GM12892 (cell line): ENCODE measurements at places on chromosomes 3 and 15.

- DNase-seq = no peak
Observed at GRCh38 chr3:160820430-160820829, 64.4 kb downstream of the PPM1L start.

DNA sequence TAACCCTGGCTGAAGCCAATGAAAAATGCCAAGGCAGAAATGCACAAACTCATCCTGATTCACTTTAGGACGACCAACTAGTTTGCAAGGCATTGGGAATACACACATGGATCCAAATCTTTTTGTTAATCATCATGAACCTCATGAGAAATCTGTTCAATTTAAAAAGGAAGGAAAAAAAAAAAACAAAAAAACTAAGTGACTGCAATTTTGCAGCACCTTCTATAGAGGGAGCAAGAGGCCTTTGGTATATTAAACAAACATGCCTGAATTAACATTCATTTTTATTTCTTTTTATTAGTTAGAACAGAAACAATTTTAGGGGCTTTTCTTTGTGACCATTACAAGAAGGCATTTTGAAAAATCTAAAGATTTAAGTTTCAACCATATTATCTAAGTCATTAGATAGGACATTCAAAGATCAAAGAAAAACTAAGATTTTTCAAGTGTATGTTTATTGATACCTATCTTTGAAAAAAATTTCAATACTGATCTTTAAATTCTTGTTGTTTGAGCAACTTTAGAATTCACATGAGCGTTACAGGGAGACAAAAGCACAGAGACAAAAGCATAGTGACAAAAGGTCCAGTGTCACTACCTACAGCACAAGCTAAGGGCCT, 182.4 kb downstream of the CBLB start:
- DNase-seq = no peak

DNA sequence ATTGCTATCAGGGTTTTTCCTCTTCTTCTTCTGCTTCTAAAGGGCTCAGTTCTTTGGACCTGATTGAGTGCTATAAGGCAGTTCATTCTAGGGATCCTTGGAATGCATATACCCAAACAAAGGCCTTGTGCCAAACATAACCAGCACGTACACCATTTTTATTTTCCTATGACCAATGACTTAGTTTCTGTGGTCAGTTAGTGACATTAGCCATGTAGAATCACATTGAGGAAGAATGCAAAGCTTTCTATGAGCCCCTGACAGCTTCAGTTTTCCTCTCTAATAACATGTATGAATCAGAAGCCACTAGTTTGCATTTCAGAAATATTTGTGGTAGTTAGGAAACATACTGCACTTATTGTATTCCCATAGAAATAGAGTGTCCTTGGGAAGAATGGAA, 240.0 kb downstream of the THRB start:
- no peak for DNase-seq

- no peak for DNase-seq
Observed at GRCh38 chr3:126528800-126529541, 5.0 kb downstream of the CHST13 start.

DNA sequence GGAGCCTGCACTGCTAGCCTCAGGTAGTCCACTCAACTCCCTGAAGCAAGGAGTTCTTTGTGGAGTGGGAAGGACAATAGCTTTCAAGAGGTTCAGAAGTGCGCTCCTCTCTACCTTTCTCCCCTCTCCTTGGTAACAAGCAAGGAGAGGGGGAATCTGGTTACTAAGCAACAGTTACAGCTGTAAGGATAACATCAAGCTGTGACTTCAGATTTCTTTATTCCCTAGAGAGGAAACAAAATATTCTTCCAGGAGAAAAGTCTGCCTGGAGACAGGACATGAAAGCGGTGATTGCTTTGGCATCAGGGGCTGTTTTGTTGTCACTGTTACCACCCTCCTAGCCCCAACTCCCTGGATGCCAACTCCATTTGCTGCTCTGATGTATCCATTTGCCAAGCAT, 70.4 kb downstream of the TRANK1 start:
- DNase-seq = no peak

DNA sequence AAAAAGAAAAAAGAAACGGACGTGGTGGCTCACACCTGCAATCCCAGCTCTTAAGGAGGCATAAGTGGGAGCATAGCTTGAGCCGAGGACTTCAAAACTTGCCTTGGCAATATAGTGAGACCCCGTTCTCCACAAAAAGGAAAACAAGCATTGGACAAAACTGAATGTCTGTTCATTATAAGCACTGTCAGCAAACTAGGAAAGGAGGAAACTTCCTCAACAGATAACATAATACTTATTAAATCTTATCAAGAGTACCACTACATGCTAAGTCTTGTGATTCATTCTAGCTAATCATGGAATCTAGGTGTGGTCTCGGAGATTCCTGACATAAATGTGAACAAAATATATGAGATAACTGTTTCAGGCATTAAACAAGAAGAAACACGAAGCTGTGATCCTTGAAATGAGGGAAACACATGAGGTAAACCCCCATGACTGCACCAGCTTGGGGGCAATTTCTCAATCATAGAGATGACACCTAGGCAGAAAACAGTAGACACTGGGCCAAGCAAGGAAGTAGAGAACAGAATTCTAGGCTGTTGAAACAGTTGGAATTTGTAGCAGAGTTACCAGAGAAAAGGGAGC, 33.3 kb downstream of the TRPM7 start:
- no peak for DNase-seq

- DNase-seq = no peak
Observed at GRCh38 chr3:88312256-88312655, 162.5 kb downstream of the C3orf38 start.

DNA sequence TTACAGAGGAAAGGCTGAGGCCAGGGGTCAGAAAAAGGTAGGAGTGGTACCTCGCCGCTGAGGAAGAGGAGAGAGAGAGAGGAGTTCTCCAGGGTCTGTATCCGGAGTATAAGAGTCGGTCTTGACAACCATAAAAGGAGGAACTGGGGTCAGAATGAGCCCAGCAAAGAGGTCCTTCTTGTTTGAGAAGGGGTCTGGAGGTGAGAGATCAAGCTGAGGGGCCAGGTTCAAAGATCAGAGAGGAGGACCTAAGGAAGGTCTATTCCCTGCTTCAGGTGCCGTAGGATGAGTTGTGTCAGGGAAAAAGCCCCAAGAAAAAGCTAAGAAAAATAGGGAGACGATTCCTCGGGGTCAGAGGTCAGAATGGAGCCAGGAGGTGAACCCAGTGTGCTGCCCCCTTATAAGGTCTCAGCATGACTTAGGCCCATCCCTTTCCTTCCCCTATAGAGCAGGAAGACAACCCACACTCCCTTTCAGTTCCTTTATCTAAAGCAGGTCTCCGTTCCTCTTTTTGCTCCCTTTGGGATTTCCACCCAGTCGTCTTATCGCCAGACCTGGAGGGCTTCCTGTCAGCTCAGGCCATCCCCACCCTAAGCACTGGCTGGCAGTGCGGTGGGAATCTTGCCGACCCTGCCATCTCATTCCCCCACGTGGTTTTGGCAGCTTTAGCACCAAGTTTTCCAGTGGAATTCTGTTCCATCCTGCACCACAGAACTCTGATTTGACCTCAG, 651 bp downstream of the MTMR14 start:
- DNase-seq = peak; percentile 44

GRCh38 chr3:141080431-141080830, 29.3 kb downstream of the SPSB4 start:
- DNase-seq = no peak

GRCh38 chr15:72784456-72784876, 908 bp upstream of the ADPGK start:
- DNase-seq = no peak

GRCh38 chr15:100951965-100952364, 32.8 kb downstream of the LRRK1 start:
- DNase-seq = no peak

- no peak for DNase-seq
Observed at GRCh38 chr3:113247675-113248458, 36.5 kb downstream of the BOC start.

DNA sequence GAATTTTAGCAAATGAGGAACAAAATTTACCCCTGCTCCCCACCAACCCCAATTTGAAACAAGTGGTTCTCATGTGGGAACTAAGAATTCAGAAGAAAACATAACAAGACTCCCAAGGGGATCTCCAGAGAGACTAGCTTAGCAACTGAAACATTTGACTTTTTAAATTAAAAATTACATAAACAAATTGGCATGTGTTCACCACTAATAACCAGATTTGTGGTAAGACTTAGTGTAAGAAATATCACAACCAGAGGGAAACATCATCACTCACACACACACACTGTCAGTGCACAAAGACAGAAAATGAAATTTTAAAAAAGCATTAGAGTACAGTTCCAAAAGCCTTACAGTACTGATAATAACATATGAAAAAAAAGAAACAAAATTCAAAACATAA, 348.8 kb downstream of the CGGBP1 start:
- no peak for DNase-seq

- no peak for DNase-seq
Observed at GRCh38 chr3:146504498-146505197, 35.3 kb upstream of the PLSCR2 start.

DNA sequence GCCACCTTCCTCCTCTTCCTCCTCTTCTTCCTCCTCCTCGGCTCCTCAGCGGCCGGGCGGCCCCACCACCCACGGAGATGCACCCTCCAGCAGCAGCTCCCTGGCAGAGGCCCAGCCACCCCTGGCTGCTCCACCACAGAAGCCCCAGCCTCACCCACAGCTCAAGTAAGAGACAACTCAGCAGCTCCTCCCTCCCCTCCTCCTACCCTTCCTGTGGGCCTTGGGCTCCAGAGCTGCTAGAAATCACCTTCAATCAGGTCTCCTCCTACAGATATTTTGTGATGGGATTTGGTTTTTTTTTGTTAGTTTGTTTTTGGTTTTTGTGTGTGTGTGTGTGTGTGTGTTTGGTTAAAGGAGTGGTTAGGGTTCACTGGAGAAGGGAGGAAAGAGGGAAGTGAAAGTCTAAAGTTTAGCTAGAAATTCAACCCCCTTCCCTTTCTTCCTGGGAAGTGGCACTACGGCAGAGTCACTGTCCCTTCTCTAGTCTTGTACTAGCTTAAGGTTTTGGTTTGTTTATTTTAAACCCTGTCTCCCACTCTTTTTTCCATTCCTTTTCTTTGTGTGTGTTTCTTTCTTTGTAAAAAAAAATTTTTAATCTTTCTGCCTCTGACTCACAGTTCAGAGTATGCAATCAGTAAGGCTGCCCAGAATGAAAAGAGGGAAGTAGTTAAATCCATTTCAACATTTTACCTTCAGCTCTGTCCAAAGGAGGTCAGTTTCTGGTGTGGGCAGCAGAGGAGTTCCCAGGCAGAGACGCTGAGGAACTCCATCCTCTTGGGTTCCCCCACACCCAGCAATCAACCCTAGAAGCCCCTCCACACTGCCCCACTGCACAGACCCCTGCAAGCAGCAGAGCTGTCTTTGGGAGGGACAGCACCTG, 29.0 kb upstream of the TIMP4 start:
- DNase-seq = peak; percentile 46

GRCh38 chr3:61715886-61716527, 154.6 kb downstream of the PTPRG start:
- no peak for DNase-seq

- DNase-seq = no peak
Observed at GRCh38 chr15:87871731-87872320, 384.7 kb downstream of the NTRK3 start.

DNA sequence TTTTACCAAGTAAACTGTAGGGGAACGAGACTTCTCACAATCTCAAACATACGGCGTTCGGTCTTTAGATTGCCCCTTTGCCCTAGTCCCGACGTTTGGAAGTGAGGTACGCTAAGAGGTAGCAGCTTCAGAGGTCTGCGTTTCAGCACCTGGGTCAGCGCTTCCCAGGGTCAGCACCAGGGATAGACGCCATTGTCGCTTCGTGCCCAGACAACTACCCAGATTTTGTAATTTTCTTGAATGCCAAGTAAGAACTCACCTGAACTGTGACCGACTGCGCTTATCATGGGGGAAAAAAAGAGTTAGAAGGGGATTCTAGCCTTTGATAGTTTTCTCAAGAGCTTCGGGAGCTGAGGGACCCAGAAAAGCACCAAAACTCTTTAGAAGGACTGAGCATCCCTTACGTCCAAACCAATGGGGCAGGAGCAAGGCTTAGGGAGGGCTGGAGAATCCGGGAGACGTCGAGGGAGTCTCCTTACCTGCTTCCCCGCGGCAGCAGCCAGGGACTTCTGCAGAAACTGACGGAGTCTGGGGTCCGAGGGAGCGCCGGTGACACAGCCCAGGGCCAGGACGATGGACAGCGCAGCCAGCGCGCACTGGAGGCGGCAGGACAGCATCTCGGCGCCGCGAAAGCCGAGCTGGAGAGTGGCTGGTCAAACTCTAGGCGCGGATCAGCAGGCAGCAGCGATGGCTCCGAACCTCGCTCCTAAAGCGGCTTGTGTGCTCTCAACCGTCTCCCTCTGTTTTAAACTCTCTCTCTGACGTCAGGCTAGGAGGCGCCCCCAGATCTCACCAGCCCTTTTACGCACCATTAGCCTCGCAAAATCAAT, at the start of gene SST:
TSS of gene SST (minus strand) at position 720 of the 830 bp plus-strand sequence. CDS start at position 617, 103 bp downstream.
- no peak for DNase-seq

DNA sequence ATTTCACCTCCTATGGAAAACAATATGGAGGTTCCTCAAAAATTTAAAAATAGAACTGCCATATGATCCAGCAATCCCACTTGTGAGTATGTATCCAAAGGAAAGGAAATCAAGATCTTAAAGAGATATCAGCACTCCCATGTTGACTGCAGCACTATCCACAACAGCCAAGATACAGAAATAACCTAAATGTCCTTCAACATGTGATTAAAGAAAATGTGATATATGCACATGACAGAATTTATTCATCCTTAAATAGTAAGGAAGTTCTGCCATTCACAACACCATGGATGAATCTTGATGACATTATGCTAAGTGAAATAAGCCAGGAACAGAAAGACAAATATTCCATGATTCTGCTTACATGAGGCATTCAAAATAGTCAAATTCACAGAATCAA, 303.6 kb upstream of the LRRN1 start:
- no peak for DNase-seq

GRCh38 chr15:40053831-40054604, 15.0 kb upstream of the SRP14 start:
- no peak for DNase-seq

DNA sequence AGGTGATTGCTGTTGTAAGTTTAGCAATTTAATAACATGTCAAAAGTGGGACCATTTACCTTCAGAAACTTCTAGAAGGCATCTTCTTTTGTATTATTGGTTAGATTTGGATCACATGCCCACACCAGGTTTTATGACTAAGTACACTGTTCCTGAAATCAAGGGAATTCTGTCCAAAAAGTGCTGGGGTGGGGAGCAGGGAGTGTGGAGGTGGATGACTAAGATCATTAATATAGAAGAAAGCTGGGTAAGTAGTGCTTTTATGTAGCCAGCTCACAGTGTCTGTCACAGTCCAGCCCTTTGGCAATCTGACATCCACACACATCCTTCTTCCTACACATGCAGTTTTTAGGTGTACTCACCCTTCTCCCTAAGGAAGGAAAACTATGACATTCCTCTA, 120.0 kb downstream of the TMCO5A start:
- DNase-seq = no peak

DNA sequence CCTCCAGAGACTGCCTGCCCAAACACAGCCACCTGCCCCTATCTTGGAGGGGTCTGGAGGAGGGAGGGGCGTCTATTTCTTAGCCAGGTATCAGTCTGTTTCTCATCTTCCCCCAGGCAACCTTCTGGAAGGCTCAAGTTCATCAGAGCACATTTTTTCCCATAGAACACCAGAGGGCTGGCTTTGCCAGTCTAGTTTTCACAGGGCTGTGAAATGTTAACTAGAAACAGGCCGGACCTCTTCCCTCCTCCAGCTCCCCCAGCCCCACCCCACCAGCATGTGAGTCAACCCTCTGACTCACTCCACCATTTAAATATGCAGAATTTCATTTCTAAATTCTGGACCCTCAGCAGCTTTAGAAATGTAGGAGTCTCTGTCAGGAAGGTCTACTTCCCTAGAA, 66.9 kb downstream of the SLCO2A1 start:
- no peak for DNase-seq

- no peak for DNase-seq
Observed at GRCh38 chr3:148227534-148227933, 470.2 kb upstream of the AGTR1 start.
